ENCODE measurements at places on chromosomes 5 and 9. TPM values are rescaled to one million over a fixed set of nuclear protein-coding genes. Genes with fewer than 3 reads are reported as not detected.

PAIP1 gene
- 93.6 TPM for total RNA-seq

DNA sequence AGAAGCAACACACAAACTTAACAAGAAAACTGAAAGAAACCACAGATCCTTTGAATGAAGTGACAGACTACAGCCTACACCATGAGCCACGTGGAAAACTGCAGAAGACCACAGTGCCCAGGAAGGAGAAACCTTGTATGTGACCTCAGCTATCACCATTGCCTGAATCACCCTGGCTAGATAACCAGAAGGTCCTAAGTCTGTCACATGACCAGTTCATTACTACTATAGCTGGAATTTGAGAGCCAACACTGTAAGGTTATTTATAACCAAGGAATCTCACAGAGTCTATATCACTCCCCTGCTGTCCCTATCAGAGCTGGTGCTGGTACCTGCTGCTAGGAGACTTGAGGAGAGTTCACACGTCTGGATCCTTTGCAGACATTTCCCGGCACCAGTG is 90.3 kb upstream of the FBXL17 start:
- H3K27ac ChIP-seq: no peak overlapping the region
- H3K4me1 ChIP-seq: no peaks in the 10 kb centered on the region
- no peak overlapping the region for H3K4me3 ChIP-seq
- H3K27me3 ChIP-seq: no peaks in the 10 kb centered on the region
- H3K36me3 ChIP-seq: no peaks in the 10 kb centered on the region

DNA sequence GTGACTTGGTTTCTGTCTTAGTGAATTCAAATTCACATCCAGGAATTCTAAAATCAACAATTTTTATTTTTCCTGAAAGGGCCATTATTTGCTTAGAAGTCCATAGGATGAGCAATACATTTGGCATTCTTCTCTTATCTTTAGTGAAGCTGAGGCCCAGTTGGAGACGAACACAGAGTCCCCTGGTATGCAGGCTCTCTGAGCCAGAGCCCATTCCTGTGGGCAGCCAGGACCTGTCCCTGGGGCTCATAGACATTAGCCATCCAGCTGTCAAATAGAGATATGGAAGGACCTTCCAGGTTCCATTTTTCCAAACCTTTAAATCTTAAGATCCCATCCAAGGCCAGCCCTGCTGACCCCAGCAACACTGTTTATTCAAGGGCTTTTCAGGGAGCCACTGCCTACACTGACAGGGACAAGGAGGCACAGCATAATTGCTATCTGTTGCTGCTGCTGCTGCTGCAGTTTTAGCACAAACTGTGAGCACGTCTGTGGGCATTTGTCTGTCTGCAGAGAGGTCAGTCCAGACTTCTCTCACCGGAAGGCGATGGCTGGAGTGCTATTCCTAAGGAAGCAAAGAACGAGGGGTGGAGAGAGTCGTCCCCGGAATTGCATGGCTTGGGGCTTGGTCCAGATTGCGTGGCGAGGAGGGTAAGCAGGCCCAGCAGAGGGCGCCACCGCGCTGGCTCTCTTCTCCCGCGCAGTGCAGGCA is 639.0 kb downstream of the CCDC171 start:
- peaks cover 7% of the 10 kb centered on the region for H3K4me1 ChIP-seq
- no peaks in the 10 kb centered on the region for H3K27me3 ChIP-seq
- H3K4me3 ChIP-seq: no peak overlapping the region
- H3K36me3 ChIP-seq: no peaks in the 10 kb centered on the region
- peak; percentile 79 for DNase-seq

LCN2 gene
- total RNA-seq: 10.8 TPM

DNA sequence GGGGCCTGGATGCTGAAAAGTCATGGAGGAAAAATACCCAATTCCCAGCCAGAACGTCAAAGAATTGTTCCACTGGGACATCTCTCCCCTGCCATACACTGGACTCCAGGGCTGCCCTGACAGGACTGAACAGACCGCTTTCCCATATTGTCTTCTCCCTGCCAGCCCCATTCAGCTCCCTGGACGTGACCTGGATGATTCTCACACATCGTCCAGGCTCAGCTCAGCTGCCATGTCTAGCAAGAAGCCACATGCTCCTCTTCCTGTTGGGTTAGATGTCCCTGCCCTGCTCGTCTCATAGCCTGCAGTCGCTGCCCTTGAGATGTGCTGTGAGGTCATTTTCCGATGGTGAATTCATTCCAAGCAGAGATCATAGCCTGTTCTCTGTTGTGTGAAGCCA is 37.4 kb downstream of the FOXI1 start:
- H3K4me1 ChIP-seq: no peaks in the 10 kb centered on the region
- H3K4me3 ChIP-seq: no peak overlapping the region
- no peak overlapping the region for H3K27ac ChIP-seq
- H3K36me3 ChIP-seq: no peaks in the 10 kb centered on the region
- H3K27me3 ChIP-seq: no peaks in the 10 kb centered on the region

GRCh38 chr5:141855265-141856036 is 22.8 kb downstream of the PCDH1 start:
- H3K4me1 ChIP-seq: peaks cover 39% of the 10 kb centered on the region
- H3K4me3 ChIP-seq: no peak overlapping the region
- H3K36me3 ChIP-seq: peaks cover 18% of the 10 kb centered on the region
- no peaks in the 10 kb centered on the region for H3K27me3 ChIP-seq
- peak; percentile 85 for DNase-seq

DNA sequence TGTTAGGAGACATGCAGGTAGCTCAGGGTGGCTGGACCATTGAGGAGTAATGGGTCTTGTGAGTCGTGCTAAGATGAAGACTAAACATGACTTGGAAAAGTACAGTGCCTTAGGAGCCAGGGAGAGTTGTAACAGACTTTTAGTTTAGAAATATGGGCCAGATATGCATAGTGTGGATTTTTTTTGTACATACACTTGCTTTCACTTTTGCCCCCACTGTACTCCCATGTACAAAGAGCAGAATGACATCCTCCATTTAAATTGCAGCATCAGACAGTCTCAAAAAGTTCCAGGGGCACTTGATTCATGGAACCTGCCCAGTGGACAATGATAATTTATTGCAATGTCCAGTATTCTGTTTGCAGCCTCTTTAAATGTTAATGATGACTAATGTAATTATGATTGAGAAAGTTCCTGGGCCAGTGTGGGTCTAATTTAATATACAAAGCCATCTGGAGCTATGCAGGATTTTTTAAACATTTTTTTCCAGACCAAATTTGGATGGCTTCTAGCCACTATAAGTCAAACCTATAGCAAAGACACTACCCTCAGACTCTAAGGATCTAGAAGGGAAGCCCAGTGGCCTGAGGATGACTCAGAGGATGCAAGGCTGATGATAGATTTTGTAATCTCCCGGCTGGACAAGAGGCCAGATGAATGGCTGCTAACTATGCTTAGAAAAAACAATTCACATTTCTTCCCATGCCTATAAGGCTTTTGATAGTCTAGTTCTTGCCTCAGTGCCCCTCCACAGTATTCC is 80.1 kb downstream of the TRPC7 start:
- no peak overlapping the region for H3K4me3 ChIP-seq
- no peaks in the 10 kb centered on the region for H3K4me1 ChIP-seq
- H3K27ac ChIP-seq: no peak overlapping the region

DNA sequence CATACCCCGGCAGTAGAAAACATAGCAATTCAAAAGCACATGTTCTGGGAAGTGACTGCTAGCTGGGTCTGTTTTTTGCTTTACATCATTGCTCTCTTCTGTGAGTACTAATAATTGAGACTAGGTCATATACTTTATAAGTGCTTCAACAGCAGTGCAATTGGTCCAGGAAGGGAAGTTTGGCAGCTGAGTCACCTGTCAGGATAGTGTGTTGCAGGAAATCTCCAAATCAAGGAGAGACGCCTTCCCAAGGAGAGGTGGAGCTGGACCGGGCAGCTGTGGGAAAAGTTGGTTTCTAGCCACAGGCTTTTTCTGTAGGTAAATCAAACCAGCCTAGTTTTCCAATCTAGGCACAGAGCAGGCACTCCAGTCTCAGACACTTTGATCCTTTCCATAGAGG is 330.1 kb downstream of the ENC1 start:
- H3K27ac ChIP-seq: no peak overlapping the region
- H3K4me1 ChIP-seq: no peaks in the 10 kb centered on the region
- H3K4me3 ChIP-seq: no peak overlapping the region
- no peak for DNase-seq

DNA sequence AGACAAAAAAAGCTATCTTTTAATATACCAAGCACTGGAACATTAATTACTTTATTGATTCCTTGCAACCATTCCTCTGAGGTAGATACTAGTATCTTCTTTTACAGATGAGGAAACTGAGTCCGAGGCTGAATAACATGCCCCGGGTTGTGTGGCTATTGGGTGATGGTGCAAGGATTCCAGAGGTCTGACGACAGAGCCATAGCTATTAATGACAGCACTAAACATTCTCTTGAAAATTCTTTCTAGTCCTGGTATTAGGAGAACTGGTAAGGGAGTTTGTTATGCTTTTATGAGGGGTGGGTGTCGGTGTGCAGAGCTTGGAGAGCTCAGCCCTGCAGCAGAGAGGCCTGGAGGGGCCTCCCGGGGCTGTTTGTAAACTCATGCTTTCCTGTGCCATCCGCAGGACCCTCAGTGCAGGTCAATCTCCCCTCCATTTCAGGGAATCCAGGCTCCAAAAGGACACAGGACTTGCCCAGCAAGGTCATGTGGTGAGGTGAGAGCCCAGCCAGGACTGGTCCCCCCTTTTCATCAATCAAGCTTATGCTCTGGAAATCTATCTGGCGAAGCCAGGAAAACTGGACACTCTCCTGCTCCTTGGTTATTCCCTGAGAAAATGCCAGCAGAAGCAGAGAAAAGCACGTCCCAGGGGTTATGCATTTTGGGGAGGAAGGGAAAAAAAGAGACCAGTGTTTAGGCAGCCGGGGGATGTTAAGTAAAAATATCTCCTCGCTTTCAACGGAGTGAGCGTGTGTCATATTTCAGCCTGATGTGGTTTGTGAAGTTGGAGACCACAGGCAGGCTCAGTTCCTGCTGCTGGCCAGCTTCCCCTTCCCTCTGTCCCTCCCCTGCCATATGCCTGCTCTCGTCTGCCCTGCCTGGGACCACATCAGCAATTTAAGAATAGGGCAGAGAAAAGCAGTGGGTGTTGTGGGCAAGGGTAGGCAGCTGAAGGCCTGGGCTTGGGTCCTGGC is 3.7 kb downstream of the GSN start:
- H3K27ac ChIP-seq: peak overlapping the region; percentile 95
- no peak for DNase-seq
- no peaks in the 10 kb centered on the region for H3K27me3 ChIP-seq

- peak overlapping the region; percentile 23 for H3K27ac ChIP-seq
- H3K4me3 ChIP-seq: no peak overlapping the region
Observed at GRCh38 chr5:78483809-78484521, 123.5 kb downstream of the SCAMP1 start.

DNA sequence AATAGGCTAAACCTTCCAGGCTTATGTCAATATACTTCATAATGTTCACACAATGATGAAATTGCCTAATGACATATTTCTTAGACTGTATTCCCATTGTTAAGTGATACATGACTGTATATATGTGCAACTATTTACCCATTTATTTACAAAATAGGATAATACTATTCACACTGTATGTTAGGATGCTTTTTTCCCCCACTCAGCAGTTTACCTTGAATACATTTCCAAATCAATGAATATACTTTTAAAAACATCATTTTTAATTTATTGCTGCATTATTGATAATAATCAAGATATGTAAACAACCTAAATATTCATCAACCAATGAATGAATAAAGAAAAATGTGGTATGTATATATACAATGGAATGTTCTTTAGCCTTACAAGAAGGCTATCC is 55.5 kb downstream of the PCSK1 start:
- no peak for DNase-seq
- no peak overlapping the region for H3K4me3 ChIP-seq
- no peaks in the 10 kb centered on the region for H3K4me1 ChIP-seq
- no peaks in the 10 kb centered on the region for H3K36me3 ChIP-seq
- no peaks in the 10 kb centered on the region for H3K27me3 ChIP-seq

DNA sequence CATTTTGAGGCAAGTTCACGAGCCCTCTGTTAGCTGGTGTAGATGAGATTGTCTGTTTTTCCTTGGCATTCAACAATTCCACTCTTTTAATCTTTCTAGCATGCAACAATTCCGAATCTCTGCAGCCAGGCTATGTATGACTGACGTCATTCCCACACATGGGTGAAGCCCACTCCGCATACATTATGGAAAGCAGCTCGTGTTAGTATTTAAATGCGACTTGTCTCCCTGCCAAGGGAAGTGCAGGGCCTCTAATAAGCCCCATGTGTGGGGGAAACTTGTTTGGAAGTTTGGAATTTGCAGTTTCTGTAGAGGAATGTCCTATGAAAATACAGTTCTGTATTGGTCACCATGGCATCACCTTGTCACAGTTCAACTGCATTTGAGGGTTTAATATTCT is 146.0 kb upstream of the FBXL7 start:
- no peaks in the 10 kb centered on the region for H3K4me1 ChIP-seq
- no peaks in the 10 kb centered on the region for H3K36me3 ChIP-seq
- H3K27me3 ChIP-seq: no peaks in the 10 kb centered on the region
- peak; percentile 59 for DNase-seq
- no peak overlapping the region for H3K4me3 ChIP-seq

GRCh38 chr9:127927201-127927987 is 3.2 kb downstream of the PIP5KL1 start:
- no peak overlapping the region for H3K27ac ChIP-seq
- peak overlapping the region; percentile 36 for H3K4me3 ChIP-seq
- no peaks in the 10 kb centered on the region for H3K36me3 ChIP-seq
- peaks cover 35% of the 10 kb centered on the region for H3K4me1 ChIP-seq

- H3K4me3 ChIP-seq: no peak overlapping the region
- no peaks in the 10 kb centered on the region for H3K27me3 ChIP-seq
- H3K36me3 ChIP-seq: no peaks in the 10 kb centered on the region
- peaks cover 21% of the 10 kb centered on the region for H3K4me1 ChIP-seq
- no peak overlapping the region for H3K27ac ChIP-seq
- no peak for DNase-seq
Observed at GRCh38 chr9:133686642-133687575, 50.7 kb downstream of the DBH start.

DNA sequence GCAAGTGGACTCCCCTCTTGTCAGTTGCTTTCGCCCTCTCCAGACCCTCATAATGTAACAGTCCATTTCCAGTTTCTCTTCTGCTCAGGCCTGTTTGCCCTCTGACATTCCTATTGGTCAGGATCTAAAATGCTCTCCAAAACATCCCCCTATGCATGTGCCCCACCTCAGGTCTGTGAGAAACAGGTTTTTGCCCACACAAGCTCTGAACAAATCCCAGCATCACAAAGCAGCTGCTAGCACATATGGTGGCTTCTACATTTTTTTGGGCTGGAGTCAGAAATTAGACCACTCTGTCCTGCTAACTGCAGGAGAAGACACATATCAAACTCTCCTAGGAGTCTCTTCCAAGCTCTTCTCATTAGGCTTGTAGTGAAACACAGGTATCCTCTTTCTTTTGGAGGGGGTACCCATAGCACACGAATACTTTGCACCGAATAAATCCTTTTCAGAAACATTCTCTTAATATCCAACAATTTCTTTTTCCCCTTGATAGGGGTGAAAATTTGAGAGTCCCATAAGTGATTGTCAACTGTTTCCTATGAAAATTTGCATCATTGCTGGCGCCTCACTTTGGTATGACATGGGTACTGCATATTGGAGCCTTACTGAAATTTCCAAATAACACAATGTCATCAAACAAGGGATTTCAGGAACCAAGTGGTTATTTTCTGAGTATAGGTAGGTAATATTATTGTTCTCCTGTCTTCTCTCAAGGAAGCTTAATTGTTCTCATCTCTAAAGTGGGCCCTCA is 19.3 kb upstream of the HSPA9 start:
- H3K4me1 ChIP-seq: no peaks in the 10 kb centered on the region
- H3K27me3 ChIP-seq: no peaks in the 10 kb centered on the region
- no peak for DNase-seq
- H3K27ac ChIP-seq: no peak overlapping the region

- H3K36me3 ChIP-seq: no peaks in the 10 kb centered on the region
- peak overlapping the region; percentile 45 for H3K4me3 ChIP-seq
- peaks cover 28% of the 10 kb centered on the region for H3K4me1 ChIP-seq
- peak; percentile 83 for DNase-seq
Observed at GRCh38 chr5:77630114-77630680, 8.3 kb downstream of the OTP start.

All from stomach (tissue), 19 donors.